Daoy (cell line): ENCODE measurements at places on chromosomes 4 and X. TPM values are rescaled to one million over a fixed set of nuclear protein-coding genes. Genes with fewer than 3 reads are reported as not detected.

The CXCL11 gene
- 3.7 and 9.8 TPM in 2 replicates for total RNA-seq

The HERC5 gene
- 11.5 and 12.0 TPM in 2 replicates for total RNA-seq

The RASL11B gene
- total RNA-seq: 1.8 and 2.0 TPM in 2 replicates

The NEUROG2 gene
- total RNA-seq: 0.06 TPM in 1 of 2 replicates, not detected in the other

The GPR34 gene
- total RNA-seq: not detected in 2 replicates

The SYTL4 gene
- total RNA-seq: 3.1 and 3.6 TPM in 2 replicates

The TCP11X1 gene
- total RNA-seq: not detected in 2 replicates

The CXCL8 gene
- 166 and 198 TPM in 2 replicates for total RNA-seq

The CXorf58 gene
- not detected in 2 replicates for total RNA-seq

The KLB gene
- not detected in 2 replicates for total RNA-seq

The NHSL2 gene
- 1.4 and 2.3 TPM in 2 replicates for total RNA-seq

The DRD5 gene
- not detected in 2 replicates for total RNA-seq

The MAGEC1 gene
- total RNA-seq: 3.9 and 6.7 TPM in 2 replicates

The TEX13C gene
- 14.9 and 17.5 TPM in 2 replicates for total RNA-seq

The ALB gene
- not detected in 2 replicates for total RNA-seq

The PPARGC1A gene
- total RNA-seq: 0.17 and 0.27 TPM in 2 replicates

The SLC6A8 gene
- total RNA-seq: 6.3 and 7.5 TPM in 2 replicates

DNA sequence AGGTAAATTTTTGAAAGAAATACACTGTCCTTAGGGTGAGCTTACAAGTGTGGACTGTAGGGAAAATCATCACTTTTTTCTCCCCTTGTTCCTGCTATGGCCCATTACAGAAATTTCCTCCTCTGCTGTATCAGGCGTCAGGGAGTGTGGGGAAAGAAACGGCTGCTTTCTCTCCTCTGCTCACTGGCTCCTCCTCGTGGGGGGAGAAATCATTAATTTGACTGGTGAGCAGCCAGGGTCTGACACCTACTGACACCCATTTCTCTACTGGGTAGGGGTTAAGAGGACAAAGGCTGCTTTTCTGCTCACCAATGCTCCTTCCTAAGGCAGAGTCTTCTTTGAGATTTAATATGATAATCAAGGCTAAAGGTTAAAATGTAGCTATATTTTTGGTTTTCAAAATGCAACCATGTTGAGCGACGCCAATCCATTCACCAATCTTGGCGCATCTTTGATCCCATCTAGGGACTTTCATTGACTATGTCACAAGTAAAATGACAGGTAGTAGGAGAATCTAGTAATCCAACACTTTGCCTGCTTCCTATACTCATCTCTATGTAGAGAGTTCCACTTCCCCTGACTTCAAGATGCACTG is 25.1 kb downstream of the SETD7 start:
- DNase-seq: peak; percentile 12

GRCh38 chr4:113893546-113893945 is 85.9 kb downstream of the ARSJ start:
- DNase-seq: no peak

- DNase-seq: no peak
These were observed 35.0 kb downstream of the NPY5R start for GRCh38 chr4:163378661-163379060.

DNA sequence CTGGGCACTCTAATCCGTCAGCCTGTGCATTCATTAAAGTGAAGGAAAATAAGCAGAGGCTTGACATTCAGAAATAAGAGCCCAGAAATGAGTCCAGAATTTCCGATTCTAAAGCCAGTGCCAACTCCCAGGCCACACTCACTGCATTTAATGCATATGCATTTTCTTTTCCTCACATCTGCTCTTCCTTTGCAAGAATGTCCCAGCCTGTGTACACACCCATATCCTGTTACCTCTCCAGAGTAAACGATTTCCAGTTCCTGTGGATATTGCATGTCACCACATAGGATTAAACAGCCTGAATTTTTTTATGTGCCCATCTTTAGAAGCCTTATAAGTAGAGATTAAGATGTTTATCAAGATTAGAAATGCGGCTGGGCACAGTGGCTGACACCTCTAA is 27.5 kb downstream of the ARX start:
- DNase-seq: no peak

DNA sequence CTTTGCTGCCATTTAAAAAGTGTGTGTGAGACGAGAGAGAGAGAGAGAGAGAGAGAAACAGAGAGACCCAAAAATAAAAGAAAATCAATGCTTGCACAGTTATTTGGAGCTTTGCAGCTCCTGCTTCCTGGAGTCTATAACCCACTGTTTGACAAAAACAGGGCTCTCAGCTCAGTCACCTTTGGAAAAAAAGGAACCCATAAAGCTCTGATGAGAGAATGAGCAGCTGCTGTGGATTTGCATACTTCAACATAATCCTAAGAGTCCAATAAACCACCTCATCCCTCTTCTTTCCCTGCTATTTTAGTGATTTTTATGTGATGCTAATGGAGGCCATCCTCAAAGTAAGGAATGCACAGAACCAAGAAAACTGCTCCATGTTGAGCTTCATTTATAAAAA is 50.3 kb downstream of the USP26 start:
- no peak for DNase-seq

GRCh38 chrX:13876652-13877051 is 59.8 kb upstream of the GPM6B start:
- peak; percentile 70 for DNase-seq

GRCh38 chr4:156568484-156568883 is 403.1 kb downstream of the PDGFC start:
- no peak for DNase-seq

DNA sequence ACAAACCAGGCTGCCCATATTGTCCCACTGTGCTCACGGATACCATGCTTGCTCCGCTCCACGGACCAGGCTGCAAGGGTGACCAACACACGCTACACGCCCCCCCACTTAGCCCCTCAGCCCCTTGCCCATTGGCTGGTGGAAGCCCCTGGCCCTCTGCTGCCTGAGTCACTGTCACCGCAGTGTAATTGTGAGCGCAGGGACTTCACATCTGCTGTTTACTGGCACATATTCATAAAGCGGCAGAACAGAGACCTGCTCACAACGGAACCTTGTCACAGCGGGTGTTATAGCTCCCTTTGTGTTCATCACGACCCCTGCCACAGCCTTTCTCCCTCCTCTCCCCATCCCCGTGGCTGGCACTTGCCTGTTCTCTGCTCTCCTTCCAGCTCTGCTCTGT is 83.7 kb downstream of the PSAPL1 start:
- DNase-seq: no peak

DNA sequence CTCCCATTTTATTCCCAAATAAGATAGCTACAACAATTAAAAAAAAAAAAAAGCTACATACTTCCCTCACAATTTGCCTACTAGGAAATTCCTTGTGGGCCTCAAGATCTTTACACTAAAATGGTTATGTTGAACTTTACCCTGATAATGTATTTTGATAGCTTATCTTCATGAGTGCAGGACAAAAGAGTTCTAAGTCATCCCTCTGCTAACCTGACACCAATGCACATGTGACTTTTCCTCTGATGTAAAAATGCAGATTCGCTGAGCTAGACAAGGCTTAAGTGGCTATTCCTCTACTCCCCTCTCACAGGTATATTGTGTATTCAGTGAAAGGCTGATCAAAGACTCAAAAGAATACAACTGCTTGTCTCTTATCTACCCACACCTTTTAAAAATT is 22.5 kb downstream of the ELF2 start:
- no peak for DNase-seq

DNA sequence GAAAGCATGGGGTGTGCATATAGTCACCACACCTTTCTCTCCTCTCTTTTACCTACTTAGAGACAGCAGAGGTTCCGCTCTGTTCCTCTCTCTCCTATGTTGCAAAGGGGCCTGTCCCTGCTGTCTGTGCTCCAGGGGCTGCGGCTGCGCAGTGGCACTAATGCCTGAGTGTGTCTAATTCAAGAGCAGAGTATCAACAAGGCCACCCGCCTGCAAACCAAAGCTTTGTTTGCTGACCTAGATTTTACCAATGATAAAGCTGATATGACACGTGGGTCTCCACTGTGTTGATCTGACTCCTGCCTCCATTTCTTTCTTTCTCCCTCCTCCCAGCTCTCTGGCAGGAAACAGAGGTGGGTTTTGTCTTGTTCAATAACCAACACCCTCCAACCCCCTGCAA is 74.9 kb downstream of the NSG1 start:
- DNase-seq: no peak

DNA sequence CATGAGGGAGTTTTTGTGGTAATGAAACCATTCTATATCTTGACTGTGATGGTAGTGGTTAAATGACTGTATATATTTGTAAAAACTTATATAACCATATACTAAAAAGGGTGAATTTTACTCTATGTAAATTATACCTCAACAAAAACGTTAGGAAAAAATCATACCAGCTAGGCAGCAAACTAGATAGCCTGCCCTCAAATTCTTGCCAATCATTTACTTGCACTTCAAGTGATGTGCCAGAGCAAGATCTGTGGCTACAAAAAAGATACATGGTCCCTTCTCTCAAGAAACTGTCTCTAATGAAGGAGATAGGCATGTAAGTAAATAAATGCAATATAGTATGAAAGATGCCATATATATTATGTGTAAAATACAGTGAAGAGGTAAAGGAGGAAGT is 10.0 kb upstream of the RNF128 start:
- no peak for DNase-seq

DNA sequence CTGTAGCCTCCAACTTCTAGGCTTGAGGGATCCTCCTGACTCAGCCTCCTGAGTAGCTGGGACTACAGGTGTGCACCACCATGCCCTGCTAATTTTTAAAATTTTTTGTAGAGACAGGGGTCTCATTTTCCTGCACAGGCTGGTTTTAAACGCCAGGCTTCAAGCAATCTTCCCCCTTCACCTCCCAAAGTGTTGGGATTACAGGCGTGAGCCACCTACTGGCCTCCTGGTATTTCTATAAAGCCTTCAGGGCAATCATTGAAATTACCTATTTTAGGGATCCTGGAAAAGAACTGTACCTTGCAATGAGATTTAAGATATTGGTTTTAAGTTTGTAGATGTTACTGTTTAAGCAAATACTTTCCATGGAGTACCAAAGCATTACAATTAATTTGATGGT is 13.5 kb upstream of the PLS3 start:
- no peak for DNase-seq

GRCh38 chrX:97030463-97030862 is 146.8 kb downstream of the RPA4 start:
- DNase-seq: no peak

- no peak for DNase-seq
These were observed 138.6 kb upstream of the CPEB2 start for GRCh38 chr4:14863418-14864364.

DNA sequence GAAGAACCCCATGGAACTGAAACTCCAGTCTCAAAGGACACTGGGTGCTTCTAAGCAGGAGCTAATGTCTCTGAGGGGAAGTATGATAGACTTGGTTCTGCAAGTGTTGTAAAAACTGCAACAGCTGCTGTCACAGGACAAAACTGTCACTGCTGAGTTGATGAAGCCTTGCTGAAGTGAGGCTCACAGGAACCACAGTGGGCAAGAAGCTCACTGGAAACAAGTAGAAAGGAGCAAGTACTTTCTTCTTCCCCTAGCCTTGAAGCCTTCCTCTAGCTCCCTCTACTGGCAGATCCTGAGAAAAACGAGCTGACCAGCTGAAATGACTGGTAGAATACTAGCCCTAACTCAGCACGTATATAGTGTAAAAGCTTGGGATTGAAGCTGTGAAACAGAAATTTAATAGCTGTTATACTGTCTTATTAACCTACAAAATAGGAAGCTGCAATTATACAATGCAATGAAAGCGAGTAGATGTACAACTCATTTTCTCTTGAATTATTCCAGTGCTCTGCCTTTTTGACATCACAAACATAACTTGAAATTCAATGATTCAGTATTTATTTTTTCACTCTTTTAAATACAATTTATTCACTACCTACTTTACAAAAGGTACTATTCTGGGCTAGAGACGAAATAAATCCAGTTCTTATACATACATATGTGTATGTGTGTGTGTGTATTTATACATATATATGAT is 91.4 kb downstream of the GABRB1 start:
- DNase-seq: peak; percentile 61

- no peak for DNase-seq
These were observed 102.5 kb downstream of the ASMT start for GRCh38 chrX:1717373-1717772.

- no peak for DNase-seq
These were observed 16.8 kb downstream of the TRO start for GRCh38 chrX:54937416-54937815.

- no peak for DNase-seq
These were observed 16.4 kb downstream of the CASP3 start for GRCh38 chr4:184632842-184633241.

DNA sequence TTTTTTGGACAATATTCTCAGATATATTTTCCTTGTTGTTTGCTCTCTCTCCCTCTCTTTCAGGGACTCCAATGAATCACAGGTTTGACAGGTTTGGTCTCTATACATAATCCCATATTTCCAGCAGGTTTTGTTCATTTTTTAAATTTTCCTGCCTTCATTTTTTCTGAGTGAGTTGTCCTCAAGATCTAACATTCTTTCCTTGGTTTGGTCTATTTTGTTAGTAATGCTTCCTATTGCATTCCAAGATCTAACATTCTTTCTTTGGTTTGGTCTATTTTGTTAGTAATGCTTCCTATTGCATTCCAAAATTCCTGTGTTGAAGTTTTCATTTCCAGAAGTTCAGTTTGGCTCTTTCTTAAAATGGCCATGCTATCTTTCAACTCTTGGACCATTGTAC is 45.3 kb upstream of the ZMAT1 start:
- DNase-seq: no peak

- DNase-seq: peak; percentile 75
These were observed 15.4 kb upstream of the TBC1D19 start for GRCh38 chr4:26568446-26568994.

DNA sequence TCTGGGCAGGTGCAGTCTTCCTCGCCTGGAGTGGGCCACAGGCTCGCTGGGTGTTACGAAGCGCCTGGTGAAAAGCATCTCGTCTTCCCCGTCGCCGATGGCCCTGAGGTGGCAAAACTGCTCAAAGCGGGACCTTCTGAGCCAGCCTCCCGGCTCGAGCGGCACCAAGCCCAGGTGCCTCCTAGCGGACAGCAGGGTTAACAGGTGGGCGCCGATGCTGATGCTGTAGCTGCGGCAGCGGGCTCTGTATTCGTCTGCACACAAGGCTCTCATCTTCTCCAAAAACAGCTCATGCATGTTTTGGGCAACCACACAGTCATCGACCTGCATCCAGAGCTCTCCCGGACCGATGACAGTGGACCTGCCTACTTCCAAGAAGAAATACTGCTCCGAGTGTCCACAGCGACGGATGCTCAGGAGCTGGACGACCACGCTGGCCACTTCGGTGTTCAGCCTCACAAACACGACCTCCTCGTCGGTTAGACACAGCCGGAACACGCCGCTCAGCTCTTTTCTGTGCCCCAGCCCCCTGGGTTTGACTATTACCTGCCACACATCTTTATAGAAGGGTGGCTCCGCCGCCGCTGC is 1.2 kb downstream of the IRS4 start:
- DNase-seq: no peak
